ENCODE measurements at places on chromosomes 2 and 18.

DNA sequence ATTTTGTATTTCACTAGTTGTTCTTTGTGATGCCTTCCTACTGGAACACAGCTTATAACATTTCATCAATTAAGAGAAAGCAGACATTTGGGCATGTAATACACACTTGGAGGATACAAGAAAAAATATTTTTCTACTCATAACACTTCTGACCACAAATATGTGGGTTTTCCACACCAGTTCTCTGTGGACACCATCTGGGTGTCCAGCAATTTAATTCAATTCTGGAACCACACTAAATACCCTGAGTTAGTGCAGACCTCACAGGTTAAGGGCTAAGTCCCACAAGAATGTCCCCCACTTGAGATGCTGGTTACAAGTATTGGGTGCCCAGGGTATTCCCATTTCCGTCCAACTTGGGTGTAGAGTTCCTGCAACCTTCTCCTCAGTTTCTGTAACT, 91.1 kb upstream of the SKOR2 start:
- H3K4me1 ChIP-seq, result no peaks in the 10 kb centered on the region
- peaks cover under 1% of the 10 kb centered on the region for H3K27me3 ChIP-seq
- H3K36me3 ChIP-seq, result no peaks in the 10 kb centered on the region
- no peak for DNase-seq
- no peak overlapping the region for H3K27ac ChIP-seq

GRCh38 chr2:164046040-164046439, 310.2 kb upstream of the FIGN start:
- H3K4me1 ChIP-seq, result no peaks in the 10 kb centered on the region
- no peak overlapping the region for H3K27ac ChIP-seq
- H3K27me3 ChIP-seq, result no peaks in the 10 kb centered on the region
- DNase-seq, result no peak
- H3K36me3 ChIP-seq, result no peaks in the 10 kb centered on the region
- no peak overlapping the region for H3K4me3 ChIP-seq

DNA sequence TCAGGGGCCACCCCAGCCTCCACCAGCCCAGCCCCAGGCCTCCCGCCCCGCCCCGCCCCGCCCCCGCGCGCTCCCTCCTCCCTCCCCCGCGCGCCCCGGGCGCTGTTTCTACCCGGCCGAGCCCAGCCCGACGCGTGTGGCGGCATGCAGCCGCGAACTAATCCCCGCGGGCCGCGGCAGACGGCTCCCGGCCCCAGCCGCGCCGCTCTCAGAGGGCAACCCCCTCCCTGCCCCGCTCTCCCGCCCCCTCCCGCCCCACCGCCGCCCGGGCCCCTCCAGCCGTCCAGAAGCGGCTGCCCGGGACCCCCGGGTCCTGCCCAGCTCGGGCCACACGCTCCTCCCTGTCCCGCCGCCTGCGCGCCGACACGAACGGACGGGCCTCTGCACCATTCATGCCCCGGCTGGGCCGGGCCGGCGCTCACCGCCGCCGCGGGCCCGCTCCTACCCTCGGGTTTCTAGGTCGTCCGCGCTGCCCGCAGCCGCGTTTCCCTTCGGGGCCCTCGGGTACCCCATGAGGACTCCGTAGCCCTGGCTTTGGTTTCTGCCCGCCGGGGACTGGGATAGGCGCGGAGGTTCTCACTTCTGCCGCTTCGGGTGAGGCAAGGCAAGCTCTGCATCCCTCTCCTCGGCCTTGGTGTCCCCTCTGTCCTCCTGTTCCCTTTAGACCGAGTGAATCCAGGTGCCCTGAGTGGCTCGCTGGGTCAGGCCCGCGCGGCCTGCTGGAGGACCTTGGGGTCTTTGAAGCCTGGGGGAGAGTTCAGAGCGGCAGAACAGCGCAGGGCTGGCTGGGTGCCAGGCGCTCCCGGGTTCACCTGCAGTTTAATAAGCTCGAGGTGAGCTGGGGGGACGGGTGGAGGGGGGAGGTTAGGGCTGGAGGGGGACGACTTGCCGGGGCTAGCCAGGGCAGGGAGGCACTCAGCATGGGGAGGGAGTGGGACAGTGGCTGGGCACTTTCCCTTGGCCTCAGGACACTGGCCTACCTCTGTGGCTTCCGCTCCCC, 3.1 kb downstream of the WNT10A start:
- no peaks in the 10 kb centered on the region for H3K36me3 ChIP-seq
- peaks cover 3% of the 10 kb centered on the region for H3K27me3 ChIP-seq
- H3K4me1 ChIP-seq, result peaks cover 2% of the 10 kb centered on the region
- no peak for DNase-seq
- peak overlapping the region; percentile 55 for H3K4me3 ChIP-seq

GRCh38 chr2:174951745-174952144, 53.4 kb downstream of the CHN1 start:
- H3K27me3 ChIP-seq, result no peaks in the 10 kb centered on the region
- no peak overlapping the region for H3K4me3 ChIP-seq

DNA sequence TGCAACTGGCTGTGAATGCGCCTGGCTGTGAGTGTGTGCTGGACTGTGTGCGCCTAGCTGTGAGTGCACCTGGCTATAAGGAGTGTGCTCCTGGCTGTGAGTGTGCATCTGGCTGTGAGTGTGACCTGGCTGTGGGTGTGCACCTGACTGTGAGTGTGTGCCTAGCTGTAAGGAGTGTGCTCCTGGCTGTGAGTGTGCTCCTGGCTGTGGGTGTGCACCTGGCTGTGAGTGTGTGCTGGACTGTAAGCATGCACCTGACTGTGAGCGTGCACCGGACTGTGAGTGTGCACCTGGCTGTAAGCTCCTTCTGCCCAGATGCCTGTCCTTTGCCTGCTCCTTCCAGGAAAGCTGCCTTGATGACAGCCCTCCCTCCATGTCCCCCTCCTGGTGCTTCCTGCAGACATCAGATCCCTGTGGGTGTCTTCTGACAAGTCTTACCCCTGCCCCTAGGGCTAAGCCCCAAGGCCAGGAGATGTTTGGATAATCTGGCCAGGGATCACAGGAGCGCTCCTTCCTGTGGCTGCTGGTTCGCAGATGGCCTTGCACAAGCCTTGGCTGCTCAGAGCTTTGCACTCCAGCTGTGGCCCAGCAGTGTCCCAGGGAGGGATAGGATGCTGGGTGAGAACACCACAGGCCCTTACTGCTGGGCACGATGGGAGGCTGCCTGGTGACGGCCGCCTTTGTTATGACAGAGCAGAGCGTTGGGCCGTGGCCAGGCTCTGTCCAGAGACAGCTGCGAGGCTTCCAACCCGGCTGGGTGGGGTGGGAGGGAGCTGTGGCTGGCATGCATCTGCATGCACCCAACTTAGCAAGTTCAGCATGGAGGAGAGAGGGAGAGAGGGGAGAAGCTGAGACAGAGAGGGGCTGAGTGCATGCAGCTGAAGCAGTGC, 89.9 kb downstream of the GLI2 start:
- no peaks in the 10 kb centered on the region for H3K36me3 ChIP-seq
- no peaks in the 10 kb centered on the region for H3K4me1 ChIP-seq

GRCh38 chr2:191245869-191246531, 796 bp downstream of the MYO1B start:
- peaks cover 13% of the 10 kb centered on the region for H3K27me3 ChIP-seq
- H3K27ac ChIP-seq, result no peak overlapping the region
- H3K4me3 ChIP-seq, result peak overlapping the region; percentile 46
- DNase-seq, result peak; percentile 7
- no peaks in the 10 kb centered on the region for H3K4me1 ChIP-seq

DNA sequence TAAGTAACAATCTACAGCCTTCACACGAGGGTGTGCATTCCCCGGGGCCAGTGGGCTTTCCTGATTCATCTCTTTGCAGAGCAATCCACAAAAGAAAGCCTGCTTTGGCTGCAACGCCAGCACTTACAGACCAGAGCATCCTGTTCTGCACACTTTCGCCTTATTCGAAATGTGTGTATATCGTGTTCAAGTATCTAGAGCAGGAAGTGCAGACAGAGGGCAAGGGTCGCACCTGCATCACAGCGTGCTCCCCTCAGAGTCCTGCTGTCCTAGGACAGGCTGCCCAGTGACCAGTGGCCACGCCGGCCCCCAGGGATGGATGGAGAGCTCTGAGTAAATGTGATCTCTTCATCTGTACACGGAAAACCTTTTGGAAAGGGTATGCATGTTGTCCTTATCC, 264.3 kb downstream of the ZNF516 start:
- DNase-seq, result no peak
- no peak overlapping the region for H3K27ac ChIP-seq
- no peaks in the 10 kb centered on the region for H3K36me3 ChIP-seq
- no peaks in the 10 kb centered on the region for H3K4me1 ChIP-seq
- no peak overlapping the region for H3K4me3 ChIP-seq
- H3K27me3 ChIP-seq, result no peaks in the 10 kb centered on the region

- H3K36me3 ChIP-seq, result no peaks in the 10 kb centered on the region
- no peaks in the 10 kb centered on the region for H3K4me1 ChIP-seq
- H3K4me3 ChIP-seq, result no peak overlapping the region
- DNase-seq, result no peak
These were observed 128.2 kb upstream of the GLI2 start for GRCh38 chr2:120607506-120607905.

DNA sequence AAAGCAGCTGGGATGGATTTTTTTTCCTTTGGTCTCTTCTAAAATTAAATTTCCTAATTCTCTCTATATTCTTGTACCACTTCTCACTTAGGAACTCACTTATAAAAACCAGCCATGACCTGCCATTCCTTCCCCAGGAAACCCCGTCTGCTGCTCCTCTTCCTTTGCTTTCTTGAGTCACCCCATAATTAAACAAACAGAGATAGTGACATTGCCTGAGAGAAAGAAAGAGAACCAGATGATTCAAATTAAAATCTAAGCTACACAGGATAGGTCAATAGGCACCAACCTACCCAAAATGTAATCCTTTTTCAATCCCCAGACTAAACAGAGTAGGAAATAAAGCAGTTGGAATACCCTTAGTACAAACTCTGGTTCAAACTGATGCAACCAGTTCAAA, 9.7 kb downstream of the STK39 start:
- no peak overlapping the region for H3K4me3 ChIP-seq
- H3K27me3 ChIP-seq, result no peaks in the 10 kb centered on the region
- no peaks in the 10 kb centered on the region for H3K36me3 ChIP-seq
- no peak overlapping the region for H3K27ac ChIP-seq
- DNase-seq, result no peak

GRCh38 chr2:155215037-155215707, 516.7 kb downstream of the KCNJ3 start:
- H3K4me1 ChIP-seq, result no peaks in the 10 kb centered on the region
- H3K27ac ChIP-seq, result no peak overlapping the region
- H3K27me3 ChIP-seq, result no peaks in the 10 kb centered on the region
- H3K4me3 ChIP-seq, result no peak overlapping the region
- no peak for DNase-seq

All from T-cell (primary cell).